GM23338 (cell line): ENCODE measurements at places on chromosomes 3 and 15. TPM values are rescaled to one million over a fixed set of nuclear protein-coding genes. Genes with fewer than 3 reads are reported as not detected.

DNA sequence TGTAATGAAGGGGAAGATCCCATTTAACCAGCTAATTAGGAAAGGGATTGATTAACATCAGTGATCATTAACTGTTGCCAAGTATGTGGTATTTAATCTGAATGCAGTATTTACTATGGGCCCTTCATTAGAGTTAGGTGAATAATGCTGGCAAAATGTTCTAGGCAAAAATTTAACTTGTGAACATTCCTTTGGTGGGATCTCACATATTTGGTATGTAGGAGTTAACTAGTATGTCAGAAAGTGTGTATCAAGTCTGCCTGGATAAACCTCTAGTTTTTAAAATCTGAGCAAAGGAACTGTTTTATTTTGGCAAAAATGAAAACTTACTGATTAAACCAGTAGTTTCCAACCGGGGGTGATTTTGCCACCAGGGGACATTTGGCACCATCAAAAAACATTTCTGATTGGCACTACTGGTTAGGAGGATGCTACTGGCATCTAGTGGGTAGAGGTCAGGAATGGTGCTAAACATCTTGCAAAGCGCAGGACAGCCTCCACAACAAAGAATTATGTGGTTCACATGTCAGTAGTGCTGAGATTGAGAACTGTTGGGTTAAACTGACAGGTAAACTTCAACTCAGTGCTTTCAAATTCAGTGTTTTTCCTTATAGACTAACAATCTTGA, 22.5 kb downstream of the LRTM1 start:
- DNase-seq, result no peak

The BRPF1 gene
- total RNA-seq, result 23.7 and 24.7 TPM in 2 replicates

The NR1I2 gene
- total RNA-seq, result 3.9 and 4.4 TPM in 2 replicates

- peak; percentile 38 for DNase-seq
Observed at GRCh38 chr15:73601451-73602445, 31.4 kb downstream of the NPTN start.

The HDC gene
- total RNA-seq, result not detected in 2 replicates

The SETD5 gene
- total RNA-seq, result 140 and 172 TPM in 2 replicates

- DNase-seq, result no peak
Observed at GRCh38 chr3:66795365-66795764, 202.7 kb upstream of the KBTBD8 start.
